ENCODE measurements at places on chromosomes 11 and 22. TPM values are rescaled to one million over a fixed set of nuclear protein-coding genes. Genes with fewer than 3 reads are reported as not detected.

GRCh38 chr11:46404476-46405017 lies 13.0 kb upstream of the CHRM4 start:
- no peak for DNase-seq

- no peak for DNase-seq
Observed at GRCh38 chr22:23047742-23048141, 22.6 kb upstream of the GNAZ start.

DNA sequence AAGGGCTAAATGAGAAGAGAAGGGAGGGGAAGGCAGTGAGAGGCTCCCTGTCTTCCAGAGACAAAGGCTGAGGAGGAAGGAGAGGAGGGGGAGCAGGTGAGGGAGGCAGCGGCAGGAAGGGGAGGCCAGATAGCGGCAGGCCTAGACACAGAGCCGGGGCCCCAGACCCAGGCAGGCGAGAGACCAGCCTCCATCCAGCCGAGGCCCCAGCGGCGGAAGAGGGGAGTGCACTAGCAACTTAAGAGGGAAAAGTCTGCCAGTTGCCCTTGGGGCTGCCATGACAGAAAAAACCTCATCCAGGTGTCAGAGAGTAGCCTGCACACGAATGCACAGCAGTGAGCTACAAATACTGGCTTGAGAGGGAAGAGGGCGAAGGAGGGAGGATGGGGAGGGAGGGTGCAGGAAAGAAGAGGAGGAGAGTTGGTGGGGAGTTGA lies 46.7 kb downstream of the IGLL1 start:
- DNase-seq, result no peak

DNA sequence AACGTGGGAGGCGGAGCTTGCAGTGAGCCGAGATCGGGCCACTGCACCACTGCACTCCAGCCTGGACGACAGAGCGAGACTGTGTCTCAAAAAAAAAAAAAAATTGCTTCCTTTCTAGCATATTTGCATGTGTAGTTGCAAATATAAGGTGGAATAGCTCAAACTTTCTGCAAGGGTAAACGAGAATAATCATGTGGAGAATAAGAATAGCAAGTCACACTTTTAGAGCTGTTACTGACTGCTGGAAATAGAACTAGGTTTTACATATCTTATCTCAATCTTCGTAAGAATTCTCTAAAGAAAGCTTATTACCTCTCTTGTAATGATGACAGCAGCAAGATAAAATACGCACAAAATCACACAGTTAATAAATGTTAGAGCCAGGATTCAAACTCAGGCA lies 1.6 kb downstream of the L3MBTL2 start:
- DNase-seq, result no peak

DNA sequence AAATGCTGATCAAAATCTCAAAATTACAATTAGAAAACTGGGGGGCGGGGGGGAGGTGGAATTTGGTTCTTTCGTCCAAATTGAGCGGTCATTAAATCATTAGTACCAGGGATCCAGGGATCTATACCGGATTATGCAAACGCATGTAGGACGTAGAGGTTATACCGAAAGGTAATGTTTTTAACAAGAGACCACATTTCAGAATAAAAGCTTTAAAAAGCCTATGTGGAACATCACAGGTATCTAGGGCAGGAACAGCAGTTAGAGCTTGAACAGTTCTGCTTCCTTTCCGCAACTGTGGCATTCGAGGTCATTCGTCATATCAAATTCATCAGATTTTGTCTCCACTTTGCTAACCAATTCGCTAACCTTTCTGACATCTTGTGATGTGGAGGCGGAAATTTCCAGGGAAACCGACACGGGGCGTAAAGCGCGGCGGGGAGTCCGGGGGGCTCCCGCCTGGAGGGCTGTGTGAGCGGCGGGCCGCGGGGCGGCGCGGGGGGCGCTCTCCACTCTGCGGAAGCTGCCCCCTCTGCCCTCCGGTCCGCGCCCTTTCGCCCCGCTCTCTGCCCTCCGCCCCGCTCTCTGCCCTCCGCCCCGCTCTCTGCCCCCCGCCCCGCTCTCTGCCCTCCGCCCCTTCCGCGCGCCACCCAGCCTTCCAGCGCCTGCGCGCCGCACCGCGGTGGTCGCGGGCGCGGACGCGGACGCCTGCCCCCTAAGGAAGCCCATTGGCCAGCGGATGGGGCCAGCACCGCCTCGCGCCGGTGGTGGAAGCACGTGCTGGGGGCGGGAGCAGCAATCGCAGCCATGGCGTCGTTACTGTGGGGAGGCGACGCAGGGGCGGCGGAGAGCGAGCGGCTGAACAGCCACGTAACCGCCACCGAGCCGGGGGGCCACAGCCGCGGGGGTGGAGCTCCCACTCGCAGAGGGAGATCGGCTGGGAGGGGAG lies at the start of gene DDX25:
Gene DDX25 (plus strand): TSS at position 798 of the 949 bp plus-strand sequence. CDS start 10 bp downstream, at position 808.
- DNase-seq, result no peak

- no peak for DNase-seq
Observed at GRCh38 chr11:13310443-13310842, 32.9 kb downstream of the BMAL1 start.

GCAT gene
- 32.7 TPM for total RNA-seq
